NCI-H524 treated with DMSO at 0.1 percent for 48 hours (cell line): ENCODE measurements at places on chromosomes 7 and 10.

GRCh38 chr7:603152-603951, 83.7 kb upstream of the PDGFA start:
- DNase-seq = no peak

- no peak for DNase-seq
Measured at GRCh38 chr7:143979359-143979758, 20.8 kb upstream of the OR6B1 start.

DNA sequence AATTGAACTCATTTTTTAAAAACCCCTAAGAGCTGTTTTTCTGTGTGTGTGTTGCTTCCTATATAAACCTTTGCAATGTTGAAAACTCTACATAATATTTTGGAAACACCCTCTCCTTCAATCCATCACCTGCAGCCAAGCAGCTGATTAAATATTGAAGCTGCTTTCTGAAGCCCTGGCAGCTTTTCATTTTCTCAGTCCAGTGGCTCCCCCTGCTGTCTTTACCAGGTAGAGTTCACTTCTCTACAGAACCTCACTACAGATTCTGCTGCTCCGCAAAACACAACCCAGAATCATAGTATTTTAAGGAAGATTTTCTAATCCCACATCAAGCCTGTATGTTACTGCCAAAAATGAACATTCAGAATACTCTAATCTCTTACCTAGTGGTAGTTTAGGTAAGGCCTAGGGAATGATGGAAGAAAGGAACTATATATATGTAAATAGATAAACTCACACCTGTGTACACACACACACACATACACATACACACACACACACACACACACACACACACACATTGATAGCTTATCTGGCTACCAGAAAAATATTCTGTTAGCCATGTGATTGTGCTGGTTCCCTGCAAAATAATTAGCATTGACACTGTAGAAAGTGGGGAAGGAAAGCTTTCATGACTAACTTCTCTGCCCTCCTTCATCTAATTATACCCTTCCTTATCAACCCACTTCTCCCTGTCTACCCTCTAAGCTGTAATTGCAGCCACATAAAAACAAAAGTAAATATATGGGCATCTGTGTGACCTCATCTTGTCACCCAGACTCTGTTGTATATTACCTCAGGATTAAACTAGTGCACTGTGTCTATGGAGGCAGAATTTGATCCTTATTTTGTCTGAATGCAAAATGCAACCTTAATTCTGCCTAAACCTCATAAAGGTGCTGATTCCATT, 229.5 kb upstream of the FZD1 start:
- peak; percentile 12 for DNase-seq

DNA sequence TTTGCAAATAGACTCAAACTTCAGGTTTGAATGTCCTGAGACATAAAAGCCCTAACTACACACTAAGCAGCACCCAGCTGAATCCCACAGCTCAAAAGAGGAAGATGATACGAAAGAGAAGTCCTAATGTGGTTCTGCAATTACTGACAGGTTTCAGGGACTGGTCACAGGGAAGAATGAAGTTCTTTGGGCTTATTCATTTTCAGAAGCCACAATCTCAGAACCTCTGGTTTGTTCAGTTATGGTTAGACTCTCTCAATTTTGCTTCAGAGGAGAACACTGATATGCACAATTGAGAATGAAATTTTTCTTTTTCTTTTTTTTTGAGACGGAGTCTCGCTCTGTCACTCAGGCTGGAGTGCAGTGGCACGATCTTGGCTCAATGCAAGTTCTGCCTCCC, 94.6 kb upstream of the FAM180A start:
- no peak for DNase-seq

DNA sequence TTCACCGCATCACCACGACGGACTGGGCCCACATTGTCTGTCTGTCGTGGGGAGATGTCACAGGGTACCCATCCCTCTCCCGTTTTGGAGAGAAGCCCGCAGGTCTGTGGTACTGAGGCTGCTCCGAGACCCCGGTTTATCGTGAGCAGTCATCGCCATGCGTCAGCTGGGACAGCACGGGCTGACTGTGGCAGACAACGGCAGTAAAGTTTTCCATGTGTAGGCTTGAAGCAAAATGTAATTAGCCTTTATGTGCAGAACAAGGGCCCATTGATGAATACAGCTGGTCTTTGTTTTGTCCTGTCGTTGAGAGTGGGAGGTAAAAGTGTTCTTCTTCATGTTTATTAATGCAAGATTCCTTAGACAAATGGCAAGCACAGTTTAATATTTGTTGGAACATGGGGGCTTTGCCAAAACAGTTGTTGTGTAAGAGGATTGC, 167.4 kb upstream of the SH2B2 start:
- no peak for DNase-seq

DNA sequence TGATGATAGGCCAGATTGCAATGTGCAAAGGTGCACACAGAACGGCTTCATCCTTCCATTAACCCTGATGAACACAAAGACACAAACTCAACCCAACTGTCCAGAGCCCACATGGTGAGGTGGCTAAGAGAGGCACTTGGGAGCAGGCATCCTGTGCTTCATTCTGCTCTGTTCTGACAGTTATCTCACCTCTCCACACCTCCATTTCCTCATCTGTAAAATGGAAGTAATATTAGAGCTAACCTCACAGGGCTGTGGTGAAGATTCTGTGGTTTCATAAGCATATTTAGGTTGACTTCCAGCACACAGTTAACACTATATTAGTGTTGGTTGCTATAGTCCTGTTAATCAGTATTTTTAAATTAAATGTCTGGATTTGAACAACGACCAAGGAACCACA, 126.3 kb downstream of the TAX1BP1 start:
- no peak for DNase-seq

GRCh38 chr10:90846746-90847145, 11.1 kb downstream of the HTR7 start:
- DNase-seq = no peak

DNA sequence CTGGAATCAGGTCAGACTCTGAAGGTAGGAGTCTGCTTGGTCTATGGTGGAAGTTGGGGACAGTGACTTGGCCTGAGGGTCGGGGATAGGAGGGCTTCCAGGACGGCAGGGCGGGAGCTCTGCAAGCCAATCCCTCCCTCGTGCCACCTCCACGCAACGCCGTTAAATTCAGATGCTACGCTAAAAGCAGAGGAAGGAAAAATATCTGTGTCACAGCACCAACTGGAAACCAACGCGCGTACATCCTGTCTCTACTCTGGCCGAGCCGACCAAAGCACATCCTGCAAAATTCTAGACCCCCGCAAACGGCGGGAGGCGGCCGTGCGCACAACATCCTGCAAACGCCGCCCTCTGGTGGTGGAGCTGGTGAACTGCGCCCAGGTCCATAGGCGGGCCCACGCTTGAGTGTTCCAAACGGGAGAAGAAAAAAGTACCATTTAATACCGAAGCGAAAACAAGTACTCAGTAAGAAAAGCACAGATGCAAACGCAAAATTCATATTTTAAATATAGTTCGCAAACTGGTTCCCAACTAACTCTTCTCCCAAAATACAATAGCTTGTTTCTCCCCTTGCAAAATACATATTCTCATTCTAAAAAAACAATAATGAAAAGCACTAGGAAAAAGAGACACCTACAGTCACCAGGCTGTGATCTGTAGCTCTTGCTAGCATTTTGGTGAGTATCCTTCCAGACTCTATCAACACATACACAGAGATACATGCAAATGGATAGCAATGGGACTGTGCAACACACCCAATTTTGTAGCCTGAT, 45.7 kb upstream of the HSPA12A start:
- DNase-seq = no peak

DNA sequence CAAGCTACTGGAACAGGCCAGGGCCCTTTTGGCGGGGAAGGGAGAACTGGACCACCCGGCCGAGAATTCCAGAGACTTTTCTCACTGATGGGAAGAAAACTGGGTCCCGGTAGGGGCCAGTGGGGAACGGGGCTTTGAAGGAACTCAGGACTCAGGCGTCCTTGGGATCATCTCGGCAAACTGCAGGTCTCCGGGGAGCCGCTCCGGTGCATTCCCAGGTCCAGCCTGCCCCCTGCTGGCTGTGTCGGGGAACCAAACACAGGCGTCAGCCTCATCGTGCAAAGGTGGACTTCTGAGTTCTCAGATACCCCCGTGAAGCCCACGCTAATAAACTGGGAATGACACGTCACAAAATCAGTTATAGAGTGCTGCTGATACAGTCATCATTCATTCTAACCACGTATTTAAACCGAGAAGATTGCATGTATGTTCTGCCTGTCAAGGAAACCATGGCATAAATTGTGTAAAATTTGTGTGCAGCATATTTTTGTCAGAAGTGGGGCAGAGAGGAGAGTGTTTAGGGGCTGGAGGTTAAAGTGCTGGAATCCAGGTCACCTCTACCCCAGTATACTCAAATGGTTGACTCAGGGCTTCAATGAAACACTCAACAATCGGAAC, 76.1 kb upstream of the CPXM2 start:
- no peak for DNase-seq

DNA sequence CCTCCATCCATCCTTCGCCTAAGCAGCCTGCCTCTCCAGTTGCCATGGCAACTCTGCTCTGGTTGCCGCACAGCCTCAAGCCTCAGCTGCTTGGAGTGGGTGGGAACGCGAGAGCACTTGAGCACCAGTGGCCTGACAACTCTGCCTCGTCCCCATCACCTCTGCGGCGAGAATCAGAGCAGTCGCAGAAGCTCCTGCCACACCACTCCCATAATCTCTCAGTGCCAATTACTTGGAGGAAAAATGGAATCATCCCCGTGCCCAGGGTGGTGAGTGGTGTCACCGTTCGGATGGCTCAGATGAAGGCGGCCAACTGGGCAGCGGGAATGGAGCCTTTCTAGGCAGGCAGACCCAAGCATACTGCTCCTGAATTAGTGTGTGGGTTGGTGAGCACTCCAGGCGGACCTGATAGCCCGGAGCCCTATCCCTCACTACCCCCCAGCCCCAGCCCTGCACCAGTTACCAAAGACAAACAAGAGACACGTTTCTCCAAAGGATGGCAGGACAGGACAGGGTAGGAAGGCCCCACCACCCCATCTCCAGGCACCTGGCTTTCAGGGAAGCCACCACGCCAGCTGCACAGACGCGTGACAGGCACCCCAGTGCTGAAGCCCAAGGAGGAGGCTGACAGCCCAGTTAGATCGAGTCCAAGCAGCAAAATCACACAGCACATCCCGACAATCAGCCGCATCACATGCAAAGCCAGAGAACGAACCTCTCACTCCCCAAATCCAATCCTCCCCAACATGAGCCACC, 335.4 kb downstream of the PTPRN2 start:
- no peak for DNase-seq

DNA sequence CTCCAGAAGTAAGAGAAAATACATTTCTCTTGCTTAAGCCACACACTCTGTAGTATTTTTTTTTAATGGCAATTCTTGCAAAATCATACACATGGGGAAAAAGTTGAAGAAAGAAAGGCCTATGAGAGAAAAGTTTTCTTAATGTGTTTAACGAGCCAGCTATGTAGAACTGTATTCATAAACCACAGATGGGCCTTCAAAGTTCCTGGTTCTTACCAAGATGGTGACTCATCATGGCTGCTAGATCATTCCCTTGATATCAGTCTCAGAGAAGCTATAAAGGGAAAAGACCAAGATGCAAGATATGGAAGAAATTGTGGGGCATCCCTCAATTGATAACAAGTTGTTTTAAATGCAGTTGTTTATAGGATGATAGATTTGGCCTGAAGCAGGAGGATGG, 992.7 kb upstream of the MBL2 start:
- DNase-seq = no peak

DNA sequence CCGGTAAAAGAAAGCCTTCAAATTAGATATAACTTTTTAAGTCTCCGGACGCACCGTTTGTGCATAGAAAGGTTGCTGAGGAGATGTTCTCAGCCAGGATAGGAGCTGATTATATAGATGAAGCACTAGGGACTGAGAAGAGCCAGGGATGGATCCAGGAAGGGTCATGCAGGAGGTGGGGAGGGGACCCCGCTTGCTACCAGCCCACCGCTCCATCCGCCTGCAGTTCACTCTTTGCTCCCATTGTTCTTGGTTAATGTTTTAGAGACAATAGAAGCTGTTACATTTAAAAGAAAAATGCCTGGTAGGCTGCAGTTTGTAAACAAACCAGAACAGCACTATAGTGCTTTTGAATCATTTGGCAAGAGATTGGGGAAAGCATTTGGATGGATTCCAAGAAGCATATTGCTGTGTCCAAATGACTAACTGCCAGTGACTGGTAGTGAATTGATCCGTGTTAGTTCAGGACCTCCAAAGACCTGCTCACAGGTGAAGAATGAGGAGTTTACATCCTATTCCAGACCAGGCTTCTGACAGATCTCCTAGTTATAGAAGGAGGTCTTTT, 175.9 kb upstream of the TAC1 start:
- DNase-seq = no peak

GRCh38 chr10:64535131-64535867, 1014.1 kb downstream of the REEP3 start:
- DNase-seq = no peak

- peak; percentile 79 for DNase-seq
Measured at GRCh38 chr7:21076054-21076453, 289.4 kb upstream of the SP8 start.

DNA sequence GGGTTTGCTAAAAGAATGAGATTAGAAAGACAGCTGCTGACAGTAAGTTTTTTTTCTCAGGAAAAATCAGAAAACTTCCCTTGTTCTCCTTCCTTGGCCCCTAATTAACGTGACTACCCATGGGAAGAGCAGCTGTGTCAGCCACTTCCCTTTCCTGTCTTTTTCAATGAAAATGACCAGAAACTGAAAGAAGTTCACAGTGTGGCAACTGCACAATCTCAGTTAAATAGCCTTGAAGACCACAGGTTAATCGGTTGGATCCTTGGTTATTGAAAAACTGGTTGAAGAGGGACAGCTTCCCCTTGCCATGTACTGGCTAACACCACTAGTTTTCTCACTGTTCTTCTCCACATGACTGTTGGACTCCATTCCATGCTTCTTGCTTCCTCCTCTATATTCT, 148.8 kb upstream of the AGR3 start:
- no peak for DNase-seq

GRCh38 chr7:95586951-95587301, 9.4 kb downstream of the PDK4 start:
- DNase-seq = peak; percentile 19

GRCh38 chr10:111716032-111716431, 467.5 kb downstream of the GPAM start:
- DNase-seq = no peak

- DNase-seq = no peak
Measured at GRCh38 chr10:70331486-70332268, 47.9 kb upstream of the NPFFR1 start.

GRCh38 chr7:91961816-91962215, 21.2 kb downstream of the AKAP9 start:
- no peak for DNase-seq
